ENCODE measurements at places on chromosomes 5 and 9.

DNA sequence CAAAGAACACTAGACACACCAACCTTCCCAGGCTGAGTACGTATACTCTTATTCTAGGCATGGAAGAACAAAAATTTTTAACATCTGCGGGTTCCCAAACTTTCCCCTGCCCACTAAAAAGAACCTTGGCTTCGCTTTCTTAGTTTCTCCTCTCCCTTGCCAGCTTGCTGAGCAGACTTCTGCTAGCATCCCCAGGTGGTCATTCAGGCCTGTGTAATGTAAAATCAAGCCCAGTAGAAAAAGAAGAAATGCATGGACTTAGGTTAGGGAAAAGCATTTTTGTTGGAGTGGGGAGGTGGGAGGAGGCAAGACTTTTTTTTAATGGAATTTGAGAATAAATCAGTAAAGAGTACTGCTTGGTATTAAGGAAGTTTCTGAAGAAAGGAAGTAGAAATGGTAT lies 331.0 kb upstream of the TLE4 start:
- peak; percentile 33 for DNase-seq

DNA sequence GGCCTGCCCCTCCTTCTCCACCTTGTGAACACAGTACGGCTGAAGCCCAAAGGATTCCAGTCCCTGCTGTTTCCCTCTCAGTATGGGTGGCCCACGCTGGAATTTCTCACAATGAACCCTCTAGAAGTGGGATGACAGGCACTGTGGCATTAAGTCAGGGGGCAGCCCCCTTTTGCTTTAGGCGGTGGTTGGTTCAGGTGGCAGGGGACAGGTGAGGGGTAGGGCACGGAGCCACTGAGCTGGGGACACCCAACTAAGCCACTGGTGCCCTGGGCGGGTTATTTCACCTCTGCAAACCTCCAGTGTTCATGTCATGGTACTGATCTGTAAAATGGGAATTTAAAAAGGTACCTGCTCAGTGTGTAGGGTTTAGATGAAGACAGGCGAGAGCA lies 7.6 kb downstream of the SPACA9 start:
- DNase-seq, result no peak

GRCh38 chr9:135385793-135386192 lies 93.8 kb upstream of the PPP1R26 start:
- no peak for DNase-seq

DNA sequence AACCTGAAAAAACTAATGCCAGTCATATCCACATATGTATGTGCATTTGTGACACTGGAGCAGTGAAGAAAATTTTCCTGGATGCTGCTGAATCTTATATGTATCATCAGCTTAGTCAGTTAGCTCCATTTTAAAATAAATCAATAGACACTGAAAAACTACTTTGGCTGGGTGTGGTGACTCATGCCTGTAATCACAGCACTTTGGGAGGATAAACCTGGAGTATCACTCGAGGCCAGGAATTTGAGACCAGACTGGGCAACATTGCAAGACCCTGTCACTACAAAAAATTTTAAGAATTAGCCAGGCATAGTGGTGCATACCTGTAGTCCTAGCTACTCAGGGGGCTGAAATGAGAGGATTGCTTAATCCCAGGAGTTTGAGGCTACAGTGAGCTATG lies 511.0 kb upstream of the TLE4 start:
- no peak for DNase-seq

DNA sequence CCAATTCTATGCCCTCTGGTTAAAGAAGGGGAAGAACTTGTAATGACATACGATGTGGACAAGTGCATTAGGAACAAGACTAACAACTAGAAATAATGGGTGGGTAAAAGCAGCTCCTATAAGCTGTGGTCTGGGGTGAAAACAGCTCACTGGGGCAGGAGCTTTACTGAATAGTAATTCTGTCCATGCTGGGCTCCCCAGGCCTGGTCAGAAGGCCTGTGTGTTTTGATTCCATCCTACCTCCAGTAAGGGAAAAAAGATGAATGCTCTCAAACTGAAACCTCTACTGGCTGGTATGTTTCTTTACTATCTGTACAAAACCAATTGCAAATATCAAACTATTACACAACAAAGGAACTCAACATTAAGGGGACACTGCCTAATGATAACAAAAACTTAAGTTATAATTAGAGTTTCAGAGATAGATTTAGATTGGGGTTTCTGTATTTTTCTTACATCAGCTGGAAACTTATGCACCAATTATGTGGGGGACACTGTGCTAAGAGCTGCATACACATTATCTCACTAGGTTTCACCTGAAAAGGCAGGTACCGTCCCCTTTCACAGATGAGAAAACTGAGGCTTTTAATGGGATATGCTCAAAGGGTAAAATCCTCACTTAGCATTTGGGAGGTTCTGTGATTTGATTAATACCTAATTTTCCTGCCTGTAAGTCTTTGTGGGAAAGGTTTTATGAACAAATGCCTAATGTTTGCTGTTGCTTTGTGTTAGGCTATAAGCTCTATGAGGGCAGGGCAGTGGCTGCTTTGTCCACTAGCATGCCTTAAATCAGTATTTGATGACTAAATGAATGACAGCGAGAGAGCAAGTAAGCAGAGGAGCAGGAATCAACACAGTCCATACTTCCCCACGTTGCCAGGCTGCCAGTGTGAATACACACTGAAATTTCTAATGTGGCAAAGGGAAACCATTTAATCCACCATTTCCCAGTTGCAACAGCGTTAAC lies 53.6 kb downstream of the ELL2 start:
- no peak for DNase-seq

DNA sequence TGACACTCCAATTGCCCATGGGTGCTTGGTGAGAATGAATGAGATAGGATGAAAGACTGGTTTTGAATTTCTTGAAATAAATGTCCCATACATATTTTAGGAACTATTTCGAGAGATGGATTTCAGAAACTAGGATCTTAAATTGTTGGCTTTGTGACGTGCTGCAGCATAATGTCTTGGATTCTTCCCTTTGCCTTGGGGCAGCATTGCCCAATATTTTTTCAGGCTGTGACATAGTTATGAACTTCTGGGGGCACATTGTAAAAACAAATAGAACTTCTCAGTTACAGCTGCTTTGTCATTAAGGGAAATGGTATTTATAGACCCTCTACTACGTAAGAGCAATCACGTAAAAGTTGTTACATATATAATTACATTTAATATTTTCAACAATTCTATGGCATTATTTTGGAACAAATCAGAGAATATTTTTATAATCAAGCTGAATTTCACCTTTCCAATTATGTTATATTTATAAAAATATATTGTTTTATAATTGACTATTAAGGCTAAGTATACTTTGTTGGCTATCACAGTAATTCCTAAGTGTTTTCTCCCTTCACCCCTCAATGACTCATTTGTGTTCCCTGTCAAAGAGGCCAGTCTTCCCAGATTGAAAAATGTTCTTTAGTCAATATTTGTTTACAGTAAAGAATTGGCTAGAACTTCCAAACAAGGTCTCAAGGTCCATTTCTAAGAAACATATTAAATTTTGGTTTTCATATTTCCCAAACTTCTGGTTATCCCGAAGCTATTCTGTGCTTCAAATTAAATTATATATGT lies 1388.3 kb upstream of the ACO1 start:
- no peak for DNase-seq

DNA sequence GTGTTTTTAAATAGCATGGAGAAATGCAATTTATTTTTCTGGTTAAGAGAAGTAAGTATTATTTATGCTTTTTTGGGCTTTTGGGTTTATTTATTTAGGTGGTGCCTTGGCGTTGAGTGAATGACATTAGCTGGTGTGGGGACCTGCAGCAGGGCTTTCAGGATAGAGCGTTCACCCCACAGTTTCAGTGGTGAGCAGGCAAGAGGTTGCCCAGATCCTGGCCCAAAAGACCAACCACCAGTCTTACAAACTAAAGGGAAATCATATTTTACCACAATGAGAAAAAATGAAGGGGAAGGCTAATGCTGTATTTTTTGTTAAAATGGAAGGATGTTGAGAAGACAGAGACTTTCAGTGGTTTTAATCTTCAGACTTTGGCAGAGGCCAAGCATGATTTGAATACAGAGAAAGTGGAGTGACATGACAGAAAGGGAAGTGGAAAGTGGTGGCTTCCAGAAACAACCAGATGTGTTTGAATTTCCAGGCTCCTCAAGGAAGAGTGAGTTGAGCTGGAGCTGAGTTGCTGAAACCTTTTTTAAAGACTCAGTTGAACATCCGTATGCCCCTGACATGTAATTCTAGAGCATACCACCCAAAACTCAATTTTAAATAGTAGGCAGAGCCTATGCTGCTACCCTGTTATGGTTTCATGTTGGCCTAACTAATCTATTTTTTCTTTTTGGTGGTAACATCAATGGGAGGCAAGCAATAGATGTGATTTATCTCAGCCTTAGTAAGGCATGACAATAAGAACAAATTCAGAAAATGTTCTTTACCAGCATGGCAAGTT lies 94.8 kb downstream of the AOPEP start:
- DNase-seq, result no peak

DNA sequence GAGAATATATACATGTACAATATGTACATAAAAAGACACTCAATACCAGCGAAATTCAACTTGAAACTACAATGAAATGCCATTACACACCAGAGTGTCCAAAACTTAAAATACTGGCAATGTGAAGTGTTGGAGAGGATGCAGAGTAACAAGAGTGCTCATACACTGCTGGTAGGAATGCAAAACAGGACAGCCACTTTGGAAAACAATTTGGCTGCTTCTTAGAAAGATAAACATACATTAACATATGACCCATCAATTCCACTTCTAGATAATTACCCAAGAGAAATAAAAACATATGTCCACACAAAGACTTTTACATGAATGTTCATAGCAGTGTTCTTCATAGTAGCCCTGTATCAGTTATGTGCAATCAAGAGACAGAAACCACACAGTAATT lies 39.4 kb upstream of the BARX1 start:
- DNase-seq, result no peak

GRCh38 chr5:23026252-23027170 lies 173.4 kb upstream of the CDH12 start:
- no peak for DNase-seq

GRCh38 chr5:24444414-24444813 lies 200.4 kb downstream of the CDH10 start:
- no peak for DNase-seq

DNA sequence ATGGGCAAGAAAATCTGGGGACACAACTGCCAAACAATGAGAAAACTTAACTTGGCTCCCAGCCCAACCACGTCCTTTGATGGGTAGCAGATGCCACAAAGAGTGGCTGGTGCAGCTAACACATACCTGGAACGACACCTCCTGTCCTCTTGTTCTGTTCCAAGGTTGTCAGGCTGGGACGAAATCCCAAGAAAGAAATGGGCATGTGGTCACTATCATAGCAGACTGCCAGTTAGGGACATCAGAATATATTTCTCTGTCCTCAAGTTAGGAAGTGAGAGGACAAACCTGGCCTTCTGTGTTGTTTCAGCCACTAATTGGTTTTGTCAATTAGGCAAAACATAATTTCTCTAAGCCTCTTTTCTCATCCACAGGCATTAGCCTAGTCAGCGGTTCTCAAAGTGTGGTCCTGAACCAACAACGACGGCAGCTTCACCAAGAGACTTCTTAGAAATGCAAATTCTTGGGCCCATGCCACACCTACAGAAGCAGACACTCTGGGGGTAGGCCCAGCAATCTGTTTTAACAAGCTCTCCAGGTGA lies 63.4 kb downstream of the RAPGEF1 start:
- no peak for DNase-seq

DNA sequence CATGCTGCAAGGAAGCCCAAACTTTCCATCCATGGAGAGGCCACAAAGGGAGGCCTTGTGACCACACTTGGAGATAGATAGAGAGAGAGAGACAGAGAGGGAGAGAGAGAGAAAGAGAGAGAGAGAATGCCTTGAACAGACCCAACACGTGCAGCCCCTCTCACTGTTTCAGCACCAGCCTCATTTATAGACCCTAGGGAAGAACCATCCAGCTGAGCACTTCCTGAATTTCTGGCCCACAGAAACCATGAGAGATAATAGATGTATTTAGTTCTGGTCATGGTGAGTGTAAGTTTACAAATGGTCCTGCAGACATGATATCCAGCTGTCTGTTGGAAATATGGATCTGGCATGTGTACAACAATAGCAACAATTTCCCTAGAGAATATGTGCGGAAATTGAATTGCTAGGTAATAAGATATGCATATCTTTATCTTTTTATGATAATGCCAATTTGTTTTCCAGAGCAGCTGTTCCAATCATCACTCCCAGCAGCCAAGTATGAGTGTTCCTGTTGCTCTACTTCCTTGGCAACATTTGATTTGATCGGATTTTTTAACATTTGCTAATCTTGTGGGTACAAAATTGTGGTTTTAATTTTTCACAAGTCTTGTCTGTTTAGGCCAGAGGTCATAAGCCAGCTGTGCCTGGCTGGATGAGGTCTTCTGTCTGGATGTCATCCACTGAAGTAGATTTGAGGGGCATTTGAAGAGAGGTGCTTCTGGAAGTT lies 217.3 kb upstream of the IL12B start:
- no peak for DNase-seq

DNA sequence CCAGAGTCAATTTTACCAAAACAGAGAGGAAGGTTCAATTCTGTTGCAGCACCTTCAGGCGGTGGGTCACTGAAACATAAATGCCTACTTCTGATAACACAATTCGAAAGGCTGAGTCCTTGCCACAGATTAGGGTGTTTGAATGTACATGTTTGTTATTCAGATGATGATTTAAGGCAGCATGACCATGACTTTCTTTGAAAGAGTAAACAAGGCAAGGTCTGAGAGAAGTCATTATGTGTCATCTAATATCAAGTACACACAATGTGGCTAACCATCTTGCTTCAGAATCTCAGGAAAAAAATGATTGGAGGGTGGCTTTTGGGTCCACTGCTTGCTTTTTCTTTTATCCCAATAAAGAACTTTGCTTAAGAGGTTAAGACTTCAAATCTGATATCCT lies 457.5 kb downstream of the TAF11L14 start:
- DNase-seq, result no peak

- DNase-seq, result peak; percentile 88
Observed at GRCh38 chr9:121640076-121640475, 11.4 kb upstream of the DAB2IP start.

GRCh38 chr5:978054-978453 lies 30.5 kb upstream of the NKD2 start:
- DNase-seq, result peak; percentile 30

DNA sequence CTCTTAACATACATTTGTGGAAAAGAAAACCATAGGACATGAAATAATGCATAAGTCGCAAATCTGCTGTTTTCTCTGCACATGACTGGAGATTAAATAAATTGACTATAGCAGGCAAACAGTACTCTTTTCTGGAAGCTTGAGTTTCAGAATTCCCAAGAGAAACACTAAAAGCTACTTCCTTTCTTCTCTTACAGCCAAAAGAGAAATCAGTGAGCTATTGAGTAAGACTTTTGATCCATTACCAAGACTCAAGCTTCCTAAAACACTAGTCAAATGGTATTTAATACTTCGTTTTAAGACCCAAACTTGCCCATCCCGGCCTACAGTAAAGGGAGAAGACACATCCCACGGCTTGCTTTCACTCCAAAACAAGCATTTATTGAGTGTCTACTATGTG lies 335.8 kb upstream of the PUM3 start:
- no peak for DNase-seq
